ENCODE measurements at places on chromosomes 16 and 17. TPM values are rescaled to one million over a fixed set of nuclear protein-coding genes. Genes with fewer than 3 reads are reported as not detected.

The PRKCA gene
- total RNA-seq = 97.3 TPM

The TBC1D3H gene
- total RNA-seq = not detected

The ALOX15B gene
- not detected for total RNA-seq

The YBX2 gene
- 0.66 TPM for total RNA-seq

The TMEM235 gene
- total RNA-seq = not detected

The BIRC5 gene
- total RNA-seq = 0.30 TPM

The OR3A3 gene
- total RNA-seq = not detected

The NRN1L gene
- total RNA-seq = 5.3 TPM

GRCh38 chr17:34413443-34414119 lies 50.5 kb upstream of the CCL1 start:
- DNase-seq = no peak

- DNase-seq = no peak
Measured at GRCh38 chr16:77949445-77949844, 72.9 kb upstream of the CLEC3A start.

GRCh38 chr16:17372386-17372785 lies 98.4 kb downstream of the XYLT1 start:
- no peak for DNase-seq

- DNase-seq = no peak
Measured at GRCh38 chr17:6137716-6138502, 67.7 kb downstream of the WSCD1 start.

DNA sequence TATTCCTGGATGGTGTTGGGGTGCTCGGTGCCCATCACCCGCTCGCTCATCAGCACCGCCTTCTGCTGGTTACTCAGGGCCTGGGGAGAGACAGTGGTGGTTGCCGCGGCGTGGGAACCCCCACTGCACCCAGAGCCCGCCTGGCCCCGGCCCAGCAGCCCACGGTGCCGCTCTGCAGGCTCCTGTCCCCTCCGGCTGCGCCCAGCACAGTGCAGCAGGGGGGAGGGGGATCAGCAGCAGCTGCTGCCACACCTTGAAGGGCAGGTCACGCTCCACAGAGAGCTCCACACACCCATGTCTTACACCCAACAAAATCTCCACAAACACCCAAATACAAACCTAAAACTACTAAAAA lies 18.8 kb downstream of the CLUH start:
- no peak for DNase-seq

DNA sequence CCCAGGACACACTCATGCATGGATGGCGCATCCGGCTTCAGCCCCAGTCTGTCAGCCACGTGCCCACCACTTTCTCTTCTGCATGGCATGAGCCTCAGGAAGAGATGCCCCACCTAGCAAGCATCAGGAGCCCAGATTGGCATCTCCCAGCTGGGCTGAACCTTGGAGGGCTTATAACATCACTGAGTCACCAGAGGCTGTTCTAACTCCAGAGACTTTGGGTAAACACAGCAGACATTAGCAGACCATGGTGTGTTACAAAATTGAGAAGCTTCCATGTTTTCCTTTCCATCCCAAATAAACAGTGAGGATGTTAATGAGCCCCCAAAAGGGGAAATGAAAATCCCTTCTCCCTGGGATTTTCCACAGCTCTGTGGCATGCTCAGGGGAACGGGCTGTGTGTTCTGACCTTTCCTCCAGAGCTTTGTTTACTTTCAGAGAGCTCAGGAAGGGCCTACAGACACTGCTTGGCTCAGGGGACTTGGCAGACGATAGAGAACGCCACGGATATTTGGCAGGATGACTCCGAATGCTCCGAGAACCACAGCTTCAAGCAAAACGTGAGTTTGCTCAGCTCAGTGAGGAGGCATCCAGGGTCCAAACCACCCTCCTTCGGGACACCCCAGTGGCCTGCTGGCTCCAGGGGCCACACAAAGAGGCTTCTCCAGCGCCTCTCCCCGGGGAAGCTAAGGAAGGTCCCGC lies 16.5 kb downstream of the GLP2R start:
- DNase-seq = no peak

DNA sequence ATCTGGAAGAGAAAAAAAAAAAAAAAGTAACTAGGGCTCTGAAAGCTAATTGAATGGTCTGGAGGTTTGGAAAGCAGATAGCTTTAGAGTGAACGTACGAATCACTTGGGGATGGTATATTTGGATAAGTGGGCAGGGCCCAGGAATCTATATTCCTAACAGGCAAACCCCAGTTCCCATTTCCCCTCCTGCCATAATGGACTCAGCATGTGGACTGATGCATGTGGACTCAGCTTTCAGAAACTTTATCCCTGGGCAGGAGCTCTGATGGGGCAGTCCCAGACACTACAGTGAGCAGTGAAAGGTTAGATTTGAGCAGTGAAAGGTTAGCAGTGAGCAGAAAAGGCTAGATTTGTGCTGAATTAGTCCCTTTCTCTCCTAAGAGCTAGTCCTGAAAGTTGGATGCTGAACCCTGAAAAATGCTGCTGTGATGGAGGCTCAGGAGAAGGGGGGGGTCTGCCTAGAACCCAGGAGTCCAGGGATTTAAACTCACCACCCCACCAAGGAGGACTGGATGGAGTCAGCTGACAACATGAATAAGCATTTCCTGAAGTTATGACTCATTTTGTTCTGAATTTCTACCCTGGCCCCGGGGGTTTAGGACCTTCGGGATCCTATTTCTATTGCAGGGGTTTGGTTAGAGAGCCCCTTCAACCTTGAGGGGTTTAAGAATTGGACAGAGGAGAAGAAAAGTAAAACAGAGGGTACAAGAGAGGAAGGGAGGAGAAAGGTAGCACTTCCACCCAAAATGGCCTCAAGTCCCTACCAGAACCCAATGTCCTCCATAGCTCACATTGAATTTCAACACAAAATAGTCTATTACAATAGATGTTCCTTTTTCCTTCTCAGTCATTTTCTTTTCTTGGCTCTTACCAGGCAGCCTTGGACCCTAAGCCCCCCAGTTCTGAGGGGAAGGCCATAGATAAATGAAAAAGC lies 10.3 kb upstream of the FZD2 start:
- no peak for DNase-seq

- no peak for DNase-seq
Measured at GRCh38 chr16:50516401-50516800, 31.8 kb upstream of the NKD1 start.

DNA sequence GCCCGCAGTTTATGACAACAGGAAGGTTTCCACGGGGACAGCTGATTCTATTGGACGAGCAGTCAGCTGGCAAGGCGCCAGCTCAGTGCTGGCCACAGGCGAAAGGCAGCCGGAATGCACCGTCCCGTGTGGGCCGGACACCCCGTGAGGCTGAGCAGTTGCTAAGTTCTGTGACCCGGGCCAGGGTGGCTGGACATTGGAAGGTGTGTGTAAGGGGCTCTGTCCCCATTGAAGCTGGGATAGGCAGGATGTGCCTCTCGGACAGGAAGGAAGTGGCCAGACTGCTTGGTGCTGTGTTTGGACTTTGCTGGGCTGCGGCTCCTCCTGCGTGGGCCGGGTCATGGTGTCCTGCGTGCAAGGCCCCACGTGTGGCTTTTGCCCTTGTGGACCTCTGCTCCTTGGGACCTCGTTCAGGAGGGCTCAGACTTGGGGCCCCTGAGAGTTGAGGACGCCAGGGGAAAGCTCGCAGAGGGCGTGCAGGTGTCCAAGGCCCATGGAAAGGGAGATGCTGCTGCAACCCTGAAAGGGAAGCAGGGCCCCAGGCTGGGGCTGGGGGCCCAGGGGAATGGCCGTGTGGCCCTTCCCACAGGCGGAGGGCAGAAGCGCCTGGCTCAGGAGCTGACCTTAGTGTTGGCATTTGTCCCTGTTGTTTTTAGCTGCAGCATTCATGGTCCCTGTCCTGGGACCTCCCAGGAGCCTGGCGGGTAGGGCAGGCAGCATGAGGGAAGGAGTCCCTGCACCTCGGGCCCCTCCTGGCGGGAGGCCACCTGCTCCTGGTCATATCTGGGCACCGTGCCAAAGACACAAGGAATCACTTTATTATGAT lies 10.0 kb downstream of the BAIAP2 start:
- DNase-seq = no peak

DNA sequence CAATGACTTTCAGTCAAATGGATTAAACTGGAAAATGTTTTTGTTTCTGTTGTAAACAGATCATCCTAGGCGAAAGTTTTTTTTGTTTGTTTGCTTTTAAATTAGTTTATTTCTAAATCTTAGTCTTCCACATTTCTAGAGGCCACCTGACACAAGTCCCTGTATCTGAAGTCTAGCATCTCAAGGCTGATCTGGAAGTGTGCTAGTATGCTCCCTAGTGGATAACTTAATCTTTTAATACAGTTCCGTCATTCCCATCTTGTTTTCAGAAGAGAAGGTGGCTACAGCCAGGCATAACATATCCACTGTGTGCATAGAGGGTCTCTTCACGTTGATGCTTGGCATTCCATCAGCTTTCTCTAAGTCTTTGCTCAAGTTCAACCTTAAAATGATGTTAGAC lies 7.6 kb downstream of the IFT20 start:
- no peak for DNase-seq

- DNase-seq = no peak
Measured at GRCh38 chr17:320809-321385, 31.7 kb downstream of the RPH3AL start.

DNA sequence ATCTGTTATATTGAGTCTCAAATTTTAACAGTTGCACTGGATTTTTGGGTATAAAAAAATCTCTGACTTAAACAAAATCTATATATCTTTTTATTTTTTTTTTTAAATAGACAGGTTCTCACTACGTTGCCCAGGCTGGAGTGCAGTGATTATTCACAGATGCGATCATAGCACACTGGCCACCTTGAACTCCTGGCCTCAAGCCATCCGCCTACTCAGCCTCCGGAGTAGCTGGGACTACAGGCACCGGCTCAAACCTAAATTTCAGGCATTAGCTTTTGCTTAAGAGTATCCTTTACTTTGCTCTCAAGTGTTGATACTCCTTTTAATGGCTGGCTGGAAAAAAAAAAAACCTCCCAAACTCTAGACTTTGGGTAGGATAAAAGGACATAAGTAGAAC lies 61.6 kb downstream of the RPGRIP1L start:
- DNase-seq = no peak

Data from naive thymus-derived CD8-positive, alpha-beta T cell (primary cell).